ENCODE measurements at places on chromosomes 3 and 15.

DNA sequence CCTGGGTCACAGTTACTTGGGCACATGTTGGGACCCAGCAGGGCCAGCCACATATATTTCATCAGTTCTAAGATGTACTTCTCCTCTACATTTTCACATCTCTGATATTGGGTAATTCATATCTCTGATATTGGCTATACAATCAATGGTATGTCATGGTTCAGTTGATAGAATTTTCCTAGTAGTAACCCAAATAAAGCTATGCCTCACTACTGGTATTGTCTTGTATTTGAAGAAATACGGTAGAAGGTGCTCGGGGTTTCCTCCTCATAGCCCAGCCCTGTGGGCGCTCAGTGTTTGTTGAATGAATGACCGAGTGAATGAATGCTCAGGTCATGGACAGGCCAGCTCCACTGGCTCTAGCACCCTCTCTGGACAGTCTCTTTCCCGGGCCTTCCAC, 94.1 kb downstream of the RAB11A start:
- no peak for DNase-seq

DNA sequence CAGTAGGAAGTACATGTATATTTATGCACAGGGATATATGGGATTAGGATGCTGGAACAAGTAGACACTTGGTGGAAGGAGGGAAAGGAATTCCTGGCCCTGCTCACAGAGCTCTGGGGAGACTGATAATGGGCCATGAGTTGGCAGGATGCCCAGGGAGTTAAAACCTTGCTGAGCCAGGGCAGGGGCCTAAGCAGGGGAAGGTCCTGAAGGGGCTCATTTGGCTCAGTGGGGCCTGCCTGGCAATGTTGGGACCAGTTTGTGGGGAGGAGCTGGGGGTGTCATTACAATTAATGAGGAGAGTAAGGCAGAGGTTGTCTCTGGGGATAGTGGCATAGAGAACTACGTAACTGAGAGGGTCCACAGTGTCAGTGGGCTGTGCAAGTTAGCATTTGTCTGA, 124.2 kb upstream of the ADPGK start:
- no peak for DNase-seq

GRCh38 chr3:49057268-49057667, 28.1 kb upstream of the IMPDH2 start:
- DNase-seq, result no peak

GRCh38 chr3:56862352-56863062, 60.8 kb upstream of the ARHGEF3 start:
- no peak for DNase-seq

- no peak for DNase-seq
Measured at GRCh38 chr15:80974914-80975313, 14.7 kb downstream of the MESD start.

DNA sequence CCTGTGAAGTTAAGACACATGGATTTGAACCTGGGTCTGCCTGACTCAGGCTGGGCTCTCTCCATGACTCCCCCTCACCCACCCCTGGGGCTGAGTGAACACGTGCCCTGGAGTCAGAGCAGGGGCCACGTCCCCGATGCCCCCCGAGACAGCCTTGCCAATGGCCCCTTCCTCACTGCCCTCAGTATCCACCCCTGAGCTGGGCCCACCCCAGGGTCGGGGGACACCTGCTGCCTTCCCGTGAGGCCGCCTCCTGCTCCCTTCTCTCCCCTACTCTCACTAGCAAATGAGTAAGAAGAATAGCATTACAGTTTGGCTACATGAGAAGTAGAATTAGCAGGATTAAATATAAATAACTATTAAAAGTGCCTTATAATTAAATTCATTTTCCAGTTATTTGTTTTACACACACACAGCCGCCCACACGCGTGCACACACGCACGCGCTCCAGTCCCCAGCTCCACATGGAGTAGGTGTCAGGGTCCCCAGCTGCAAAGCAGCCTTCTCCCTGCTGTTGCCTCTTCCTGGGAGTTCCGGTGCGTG, 117.4 kb upstream of the LINGO1 start:
- DNase-seq, result no peak

GRCh38 chr3:59538753-59539432, 489.1 kb upstream of the CFAP20DC start:
- DNase-seq, result no peak
